T follicular helper cell (primary cell): ENCODE measurements at places on chromosomes 7 and 10.

DNA sequence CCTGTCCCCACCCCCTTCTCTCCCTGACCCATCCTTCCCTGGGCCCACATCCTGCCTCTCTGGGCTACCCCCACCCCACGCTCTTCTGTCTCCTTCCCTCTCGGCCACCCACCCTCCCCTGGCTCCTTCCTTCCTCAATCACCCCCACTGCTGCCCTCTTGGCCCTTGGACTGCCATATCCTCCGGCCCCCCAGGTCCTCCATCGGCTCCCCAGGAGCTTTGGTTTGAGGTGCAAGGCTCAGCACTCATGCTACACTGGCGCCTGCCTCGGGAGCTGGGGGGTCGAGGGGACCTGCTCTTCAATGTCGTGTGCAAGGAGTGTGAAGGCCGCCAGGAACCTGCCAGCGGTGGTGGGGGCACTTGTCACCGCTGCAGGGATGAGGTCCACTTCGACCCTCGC lies 10.9 kb downstream of the EPHB6 start:
- DNase-seq, result no peak

GRCh38 chr7:108589874-108590273 lies 20.2 kb downstream of the DNAJB9 start:
- DNase-seq, result no peak

- DNase-seq, result no peak
Observed at GRCh38 chr10:131857156-131858117, 43.4 kb upstream of the PPP2R2D start.

DNA sequence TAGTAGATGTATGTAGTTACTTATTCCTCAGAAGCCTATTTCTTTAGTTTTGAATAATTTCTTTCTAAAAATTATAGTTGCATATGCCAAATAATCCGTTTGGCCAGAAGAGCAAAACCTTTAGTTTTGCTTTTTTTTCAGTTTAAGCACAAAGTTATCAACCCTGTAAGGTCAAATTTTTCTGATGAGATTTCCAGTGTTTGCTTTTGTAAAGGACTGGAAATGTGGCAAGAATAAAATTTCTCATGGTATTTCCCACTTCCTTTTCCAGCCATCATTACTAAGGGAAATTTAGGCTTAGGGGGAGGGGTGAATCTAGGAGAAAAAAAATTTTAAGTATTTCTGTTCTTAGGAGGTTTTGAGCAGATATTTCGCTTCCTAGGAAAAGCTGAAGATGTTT lies 7.6 kb downstream of the CALD1 start:
- no peak for DNase-seq

DNA sequence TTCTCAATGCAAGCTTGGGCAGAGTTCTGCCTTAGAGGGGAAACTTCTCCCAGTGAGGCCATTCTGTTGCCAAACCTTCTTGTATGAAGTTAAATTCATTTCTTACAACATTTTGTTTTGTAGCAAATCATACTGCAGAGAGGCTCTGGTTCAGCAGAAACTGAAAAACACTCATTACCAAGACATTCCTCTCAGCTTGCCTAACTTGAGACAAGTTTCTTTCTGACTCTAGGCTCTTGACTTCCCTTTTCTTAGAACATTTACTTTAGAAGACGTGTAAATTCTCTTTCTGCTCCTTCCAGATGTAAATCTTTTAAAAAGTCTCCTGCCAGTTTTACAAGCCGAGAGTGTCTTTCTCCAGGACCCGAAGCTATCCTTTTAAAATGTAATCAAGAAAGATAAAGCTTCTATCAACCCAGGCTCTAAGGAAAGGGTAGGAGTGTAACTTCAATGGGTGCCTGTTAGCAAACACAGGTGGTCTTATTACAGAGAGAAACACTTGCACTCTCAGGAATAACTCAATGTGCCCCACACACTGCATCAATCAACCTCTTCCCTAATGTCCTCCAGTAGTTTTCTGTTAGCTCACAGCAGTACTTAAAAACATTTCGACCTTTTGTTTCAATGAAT lies 80.5 kb upstream of the TAS2R16 start:
- DNase-seq, result no peak

- DNase-seq, result no peak
Observed at GRCh38 chr10:12701696-12702095, 299.8 kb downstream of the CCDC3 start.

DNA sequence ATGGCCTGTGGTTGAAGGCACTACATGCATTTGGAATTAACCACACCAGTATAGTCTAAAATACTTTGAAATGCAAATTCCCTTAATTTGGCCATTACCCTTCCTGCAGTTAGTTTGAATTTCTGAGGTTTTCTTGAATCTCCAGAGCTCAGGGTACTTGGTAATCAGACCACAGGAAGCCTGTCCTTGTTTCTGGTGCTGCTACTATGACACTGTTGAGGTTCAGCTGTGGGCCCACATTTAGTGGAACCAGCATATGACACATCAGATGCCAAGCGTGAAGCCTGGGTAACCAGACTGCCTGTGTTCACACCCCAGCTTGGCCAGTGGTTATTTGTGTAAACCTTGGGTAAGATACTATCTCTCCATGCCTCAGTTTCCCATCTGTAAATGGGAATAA lies 124.3 kb downstream of the SNX10 start:
- DNase-seq, result no peak

- no peak for DNase-seq
Observed at GRCh38 chr10:131211146-131211545, 100.4 kb downstream of the TCERG1L start.

DNA sequence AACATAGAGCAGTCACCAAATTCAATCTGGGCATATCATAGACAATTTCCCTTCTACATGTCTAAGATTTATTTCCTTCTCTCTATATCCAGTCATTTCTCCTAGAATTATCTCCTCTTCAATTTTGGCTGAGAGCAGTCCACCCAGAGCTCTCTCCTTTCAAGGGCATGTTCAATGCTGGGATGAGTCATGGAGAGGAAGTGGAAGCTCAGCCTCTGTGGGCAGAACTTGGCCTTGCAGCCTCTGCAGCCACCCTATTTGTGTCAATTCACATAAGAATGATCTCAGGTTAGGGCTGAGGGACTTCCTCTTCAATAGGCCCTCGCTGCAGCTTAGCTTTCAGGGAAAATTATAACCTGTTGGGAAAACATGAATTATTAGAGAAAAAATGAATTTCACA lies 560.8 kb downstream of the POM121L12 start:
- no peak for DNase-seq
